ENCODE measurements at places on chromosomes 11 and 22. TPM values are rescaled to one million over a fixed set of nuclear protein-coding genes. Genes with fewer than 3 reads are reported as not detected.

Gene MUC2
- total RNA-seq, result not detected

Gene MGAT3
- 0.97 TPM for total RNA-seq

Gene PGA3
- not detected for total RNA-seq

Gene ADORA2A
- 1.0 TPM for total RNA-seq

Gene PLAAT4
- total RNA-seq, result 15.4 TPM

Gene KCNK7
- total RNA-seq, result 22.5 TPM

Gene BIRC3
- 6.9 TPM for total RNA-seq

Gene OR6T1
- not detected for total RNA-seq

Gene PATZ1
- total RNA-seq, result 10.1 TPM

Gene RNASEH2C
- 47.0 TPM for total RNA-seq

Gene RPL27A
- total RNA-seq, result 1,128 TPM

Gene SCN4B
- total RNA-seq, result 4.2 TPM

Gene SLC22A6
- total RNA-seq, result not detected

Gene APIP
- total RNA-seq, result 21.4 TPM

Gene GAL3ST1
- total RNA-seq, result 2.4 TPM

Gene SCUBE2
- total RNA-seq, result 3.8 TPM
